ENCODE measurements at places on chromosomes 3 and 15.

GRCh38 chr3:43302116-43302880 is 16.0 kb downstream of the SNRK start:
- DNase-seq, result no peak

DNA sequence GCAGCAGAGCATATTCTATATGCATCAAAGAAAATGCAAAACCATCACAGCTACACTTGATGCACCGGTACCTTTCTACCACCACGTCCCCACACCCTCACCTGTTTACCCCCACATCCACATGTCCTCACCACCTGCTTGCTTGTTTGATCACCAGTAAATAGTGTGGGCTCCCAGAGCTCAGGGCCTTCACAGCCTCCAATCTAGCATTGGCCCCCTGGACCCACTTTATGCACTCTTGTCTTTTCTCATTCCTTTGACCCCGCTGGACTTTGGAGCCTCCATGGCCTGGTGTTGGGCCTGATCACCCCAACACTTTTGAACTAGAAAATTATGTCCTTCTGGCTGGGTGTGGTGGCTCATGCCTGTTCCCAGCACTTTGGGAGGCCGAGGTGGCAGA is 190.1 kb downstream of the PDE8A start:
- DNase-seq, result no peak

- no peak for DNase-seq
Measured at GRCh38 chr3:32759342-32759741, 58.5 kb upstream of the TRIM71 start.

DNA sequence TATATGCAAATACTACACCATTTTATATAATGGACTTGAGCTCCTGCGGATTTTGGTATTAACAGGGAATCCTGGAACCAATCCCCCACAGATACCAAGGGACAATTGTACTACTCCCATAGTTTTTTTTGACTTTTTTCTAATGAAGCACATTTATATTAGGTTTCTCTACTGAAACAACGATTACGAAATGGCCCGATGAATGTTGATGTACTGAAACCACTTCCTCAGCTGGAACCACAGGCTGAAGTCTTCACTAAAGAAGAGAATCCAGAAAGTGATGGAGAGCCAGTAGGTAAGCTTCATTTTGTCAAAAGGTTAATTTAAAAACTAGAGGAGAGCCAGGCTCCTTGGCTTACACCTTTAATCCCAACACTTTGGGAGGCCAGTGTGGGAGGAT is 121.5 kb upstream of the LRRFIP2 start:
- DNase-seq, result peak; percentile 52

DNA sequence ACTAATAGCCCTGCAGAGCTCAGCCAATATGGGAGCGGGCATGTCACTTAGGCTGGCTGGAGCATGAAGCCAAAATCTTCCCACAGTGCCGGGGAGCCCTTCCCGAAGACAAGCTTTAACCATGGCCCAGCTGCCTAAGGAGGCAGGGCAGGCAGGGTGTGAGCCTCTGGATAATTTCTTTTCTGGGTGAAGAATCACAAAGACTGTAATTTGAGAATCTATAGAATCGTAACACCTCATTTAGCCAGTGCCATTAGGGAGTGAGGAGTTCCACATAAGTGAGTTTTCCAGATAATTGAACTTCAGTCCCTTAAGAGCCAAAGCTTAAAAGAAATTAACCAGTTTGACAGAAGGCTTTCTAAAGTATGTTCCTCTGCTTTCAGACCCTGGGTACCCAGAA is 40.2 kb upstream of the TLE3 start:
- no peak for DNase-seq

DNA sequence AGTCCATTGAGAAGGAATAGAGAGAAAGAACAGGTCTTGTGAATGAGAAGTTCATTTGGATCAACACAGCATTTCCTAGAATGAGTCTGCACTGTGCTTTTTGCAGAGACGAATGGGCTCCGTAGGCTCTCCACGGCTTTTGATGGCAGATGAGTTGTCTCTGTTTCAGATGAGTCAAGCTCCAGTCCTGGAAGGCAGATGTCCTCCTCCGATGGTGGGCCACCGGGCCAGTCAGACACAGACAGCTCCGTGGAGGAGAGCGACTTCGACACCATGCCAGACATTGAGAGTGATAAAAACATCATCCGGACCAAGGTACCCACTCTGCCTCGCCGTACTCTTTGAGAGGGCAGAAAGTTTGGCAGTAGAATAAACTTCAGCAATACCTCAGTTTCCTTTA is 70.5 kb downstream of the SIDT1 start:
- no peak for DNase-seq

DNA sequence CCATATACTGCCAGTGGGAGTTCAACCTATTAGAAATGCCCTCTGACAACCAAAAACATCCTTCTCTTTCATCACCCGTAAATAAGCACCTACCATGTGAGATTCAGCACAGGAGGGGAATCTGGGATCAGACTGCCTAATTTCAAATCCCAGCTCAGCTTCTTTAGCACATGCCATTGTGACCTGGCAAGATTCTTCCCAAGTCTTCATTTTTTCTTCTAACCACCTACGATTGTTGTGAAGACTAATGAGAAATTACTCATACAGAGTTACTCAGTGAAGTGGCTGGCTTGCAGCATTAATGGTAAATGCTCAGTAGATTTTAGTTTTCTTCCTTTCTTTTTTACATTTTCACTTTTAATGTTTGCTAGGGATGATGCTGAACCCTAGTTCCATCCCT is 176.7 kb downstream of the PDZRN3 start:
- DNase-seq, result no peak

DNA sequence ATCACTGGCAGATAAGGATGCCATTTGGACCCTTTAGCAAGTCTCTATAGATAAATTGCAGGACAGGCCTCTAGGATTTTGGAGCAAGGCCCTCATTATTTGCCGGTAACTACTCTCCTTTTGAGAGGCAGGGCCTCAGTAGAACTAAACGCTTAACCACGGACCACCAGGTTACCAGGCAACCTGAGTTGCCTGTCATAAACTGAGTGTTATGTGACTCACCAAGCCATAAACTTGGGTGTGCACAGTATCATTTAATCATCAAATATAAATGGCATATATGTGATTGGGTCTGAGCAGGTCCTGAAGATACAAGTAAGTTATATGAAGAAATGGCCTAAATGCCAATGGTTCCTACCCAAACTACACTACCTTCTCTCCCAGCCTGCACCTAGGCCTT is 93.2 kb downstream of the BCHE start:
- no peak for DNase-seq

DNA sequence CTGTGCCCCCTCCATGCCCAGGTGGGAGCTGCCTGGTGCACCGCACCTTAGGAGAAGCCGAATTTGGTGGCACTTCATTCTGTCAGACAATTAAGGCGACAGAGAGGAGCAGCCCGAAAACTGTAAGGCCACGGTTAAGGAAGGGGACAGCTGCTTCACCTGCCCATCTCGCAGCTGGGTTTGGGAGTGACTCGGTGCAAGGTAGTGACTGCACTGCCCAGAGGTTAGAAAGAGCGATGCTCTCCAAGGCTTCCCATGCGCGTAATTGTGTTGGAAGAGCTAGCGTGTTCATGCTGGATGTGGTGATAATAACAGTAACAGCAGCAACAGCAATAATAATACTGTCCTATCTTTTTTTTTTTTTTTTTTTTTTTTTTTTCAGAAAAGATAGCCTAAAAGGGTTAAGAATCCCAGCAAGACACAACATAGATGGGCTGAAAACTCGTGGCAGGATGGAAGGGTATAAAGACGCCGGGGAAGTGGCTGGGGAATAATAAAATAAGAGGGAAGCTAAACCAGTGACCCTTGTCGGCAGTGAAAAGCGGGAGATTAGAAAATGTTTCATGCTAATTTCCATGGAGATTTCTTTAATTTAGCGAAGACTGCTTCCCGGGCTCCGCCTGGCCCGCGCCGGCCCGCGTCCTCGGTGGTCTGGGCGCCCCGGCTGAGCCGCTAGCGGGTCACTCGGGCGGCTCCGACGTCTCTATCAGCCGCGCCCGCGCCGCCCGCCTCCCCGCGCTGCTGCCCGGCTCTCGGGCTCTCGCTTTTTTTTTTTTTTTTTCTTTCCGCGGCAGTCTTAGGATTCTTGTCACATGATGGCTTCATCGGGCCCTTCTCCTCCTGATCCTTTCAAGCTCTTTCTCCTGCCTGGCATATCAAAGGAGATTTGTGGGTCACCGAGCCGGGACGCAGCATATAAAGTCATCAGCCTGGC is 617.1 kb downstream of the NR2F2 start:
- DNase-seq, result no peak

DNA sequence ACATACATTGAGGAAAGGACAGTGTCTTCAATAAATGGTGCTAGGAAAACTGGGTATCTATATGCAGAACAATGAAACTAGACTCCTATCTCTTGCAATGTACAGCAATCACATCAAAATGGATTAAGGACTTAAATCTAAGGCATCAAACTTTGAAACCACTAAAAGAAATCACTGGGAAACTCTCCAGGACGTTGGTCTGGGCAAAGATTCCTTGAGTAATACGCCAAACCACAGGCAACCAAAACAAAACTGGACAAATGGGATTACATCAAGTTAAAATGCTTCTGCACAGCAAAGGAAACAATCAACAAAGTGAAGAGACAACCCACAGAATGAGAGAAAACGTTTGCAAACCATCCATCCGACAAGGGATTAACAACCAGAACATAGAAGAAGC is 14.5 kb downstream of the LAMP3 start:
- no peak for DNase-seq

GRCh38 chr15:98727115-98728040 is 79.0 kb downstream of the IGF1R start:
- no peak for DNase-seq

DNA sequence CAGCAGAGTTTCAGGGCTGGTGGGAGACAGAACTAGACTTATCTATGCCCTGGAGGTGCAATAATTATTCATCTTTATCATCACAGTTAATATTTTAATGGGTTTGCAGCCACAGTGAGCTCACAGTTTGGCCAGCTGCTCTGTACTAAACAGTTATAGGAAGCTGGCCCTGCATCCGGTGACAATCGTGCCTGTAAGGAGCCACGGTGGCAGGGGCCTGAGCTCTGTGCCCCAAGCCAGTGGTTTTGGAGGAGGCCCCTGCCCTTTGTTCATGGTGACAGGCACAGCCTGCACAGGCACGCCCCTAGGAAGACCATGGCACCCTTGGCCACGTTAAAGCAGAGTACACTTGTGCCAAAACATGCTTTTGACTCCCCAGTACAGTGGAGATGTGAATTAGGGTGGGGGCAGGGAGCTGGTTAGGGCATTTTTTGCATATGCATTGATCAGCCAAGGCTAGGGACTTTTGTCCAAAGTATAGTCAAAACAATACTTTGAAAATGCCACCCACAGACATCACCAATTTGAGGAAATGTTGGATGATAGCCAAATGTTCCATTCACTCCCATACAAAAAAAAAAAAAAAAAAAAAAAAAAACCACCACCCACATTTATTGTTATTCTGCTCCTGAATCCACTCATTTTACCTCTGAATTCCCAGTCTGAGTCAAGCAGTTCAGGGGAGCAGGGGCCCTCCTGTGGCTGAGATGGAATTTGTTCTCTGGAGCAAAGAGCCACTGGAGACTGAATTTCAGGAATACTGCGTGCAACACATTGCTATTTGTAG is 3.4 kb upstream of the RFTN1 start:
- DNase-seq, result no peak

DNA sequence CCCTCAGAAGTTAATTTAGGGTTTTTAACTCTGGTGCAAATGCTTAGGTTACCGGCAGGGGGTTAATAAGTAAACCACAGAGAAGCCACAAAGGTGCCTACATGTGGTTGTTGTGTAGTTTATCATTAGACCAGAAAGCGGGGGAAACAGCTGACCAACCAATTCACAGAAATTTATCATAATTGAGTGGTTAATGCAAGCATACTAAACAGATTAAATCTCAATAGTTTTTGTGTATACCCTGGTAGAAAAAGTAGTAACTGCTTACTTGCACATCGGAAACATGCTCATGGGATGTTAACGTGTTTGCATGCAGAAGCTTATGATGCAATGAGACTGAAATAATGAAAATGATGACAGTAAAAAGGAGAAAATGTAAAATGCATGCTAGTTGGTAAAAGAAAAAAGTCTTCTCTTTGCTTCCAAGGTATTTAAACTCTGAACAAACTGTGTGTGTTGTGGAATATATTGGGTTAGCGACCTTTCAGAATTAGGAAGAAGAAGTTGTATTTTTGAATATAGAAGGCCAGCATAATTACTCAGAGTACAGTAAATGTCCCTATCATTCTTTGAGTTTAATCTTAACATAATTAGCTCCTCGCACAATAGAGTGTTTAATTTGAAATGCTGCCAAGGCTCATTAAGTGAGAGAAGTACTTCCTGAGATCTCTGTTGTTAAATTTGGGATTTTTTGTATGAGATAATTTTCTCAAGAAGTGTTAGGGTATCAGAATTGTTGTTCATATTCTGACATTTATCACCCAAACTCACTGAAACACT is 316.2 kb downstream of the PTPRG start:
- no peak for DNase-seq

DNA sequence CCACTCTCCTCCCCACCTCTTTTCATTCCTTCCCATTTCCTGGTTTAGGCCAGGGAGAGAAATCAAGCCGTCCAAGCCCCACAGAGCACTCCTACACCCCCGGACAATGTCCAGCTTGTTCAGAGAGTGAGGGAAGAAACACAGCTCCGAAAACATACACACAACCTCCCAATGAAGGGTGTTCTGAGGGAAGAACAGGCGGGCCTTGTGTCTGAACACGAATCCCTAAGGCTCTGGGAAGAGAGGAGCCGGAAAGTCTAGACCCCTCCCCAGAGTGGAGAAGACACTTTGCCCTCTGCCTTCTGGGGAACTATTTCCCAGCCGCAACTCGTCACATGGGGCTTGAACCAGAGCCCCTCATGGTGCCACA is 30.5 kb downstream of the ACAN start:
- DNase-seq, result no peak

- no peak for DNase-seq
Measured at GRCh38 chr3:19547665-19548464, 386.2 kb downstream of the EFHB start.

- no peak for DNase-seq
Measured at GRCh38 chr15:42876224-42876623, 44.4 kb downstream of the TTBK2 start.

DNA sequence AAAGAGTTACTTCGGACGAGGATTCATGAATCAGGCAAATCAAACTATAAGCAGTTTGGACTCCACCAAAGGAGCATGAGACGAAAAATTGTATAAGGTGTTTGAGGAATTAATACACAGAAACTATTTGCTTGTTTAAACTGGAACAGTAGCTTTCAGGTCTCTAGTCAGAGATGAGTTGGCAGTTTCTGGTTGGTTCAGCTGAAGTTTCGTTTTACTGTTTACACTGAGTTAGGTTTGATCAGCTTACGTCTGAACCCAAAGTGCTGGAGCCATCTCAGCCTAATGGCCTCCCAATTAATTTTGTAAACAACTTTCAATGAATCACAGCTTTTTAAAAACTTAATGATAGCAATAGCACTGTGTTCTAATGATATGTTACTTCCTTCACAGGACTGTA is 703.7 kb downstream of the NLGN1 start:
- DNase-seq, result no peak

- no peak for DNase-seq
Measured at GRCh38 chr3:52317208-52318000, 1.3 kb downstream of the DNAH1 start.

DNA sequence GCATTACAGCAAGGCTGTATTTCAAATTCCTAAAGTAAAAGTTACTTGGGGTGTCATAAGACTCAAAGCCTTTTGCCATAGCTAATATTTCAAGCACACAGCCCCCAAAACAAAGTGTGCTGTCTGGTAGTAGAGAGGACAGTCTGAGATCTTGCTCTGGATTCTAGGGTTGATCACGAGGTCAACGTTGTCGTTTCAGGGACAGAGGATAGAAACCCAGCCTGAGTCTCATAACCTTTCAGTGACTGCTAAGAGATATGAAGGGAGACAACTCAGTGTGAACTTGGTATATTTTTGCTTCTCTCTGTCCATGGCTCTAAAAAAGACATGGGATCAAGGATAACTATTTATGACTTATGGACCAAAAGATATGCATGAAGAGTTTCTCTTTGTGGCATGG is 25.6 kb upstream of the MINDY4B start:
- DNase-seq, result no peak

All from suppressor macrophage treated with lipopolysaccharide for 1 hour (primary cell).